ENCODE measurements at places on chromosomes 13 and 19.

- DNase-seq: no peak
Observed at GRCh38 chr13:107295416-107296140, 727.6 kb upstream of the ARGLU1 start.

DNA sequence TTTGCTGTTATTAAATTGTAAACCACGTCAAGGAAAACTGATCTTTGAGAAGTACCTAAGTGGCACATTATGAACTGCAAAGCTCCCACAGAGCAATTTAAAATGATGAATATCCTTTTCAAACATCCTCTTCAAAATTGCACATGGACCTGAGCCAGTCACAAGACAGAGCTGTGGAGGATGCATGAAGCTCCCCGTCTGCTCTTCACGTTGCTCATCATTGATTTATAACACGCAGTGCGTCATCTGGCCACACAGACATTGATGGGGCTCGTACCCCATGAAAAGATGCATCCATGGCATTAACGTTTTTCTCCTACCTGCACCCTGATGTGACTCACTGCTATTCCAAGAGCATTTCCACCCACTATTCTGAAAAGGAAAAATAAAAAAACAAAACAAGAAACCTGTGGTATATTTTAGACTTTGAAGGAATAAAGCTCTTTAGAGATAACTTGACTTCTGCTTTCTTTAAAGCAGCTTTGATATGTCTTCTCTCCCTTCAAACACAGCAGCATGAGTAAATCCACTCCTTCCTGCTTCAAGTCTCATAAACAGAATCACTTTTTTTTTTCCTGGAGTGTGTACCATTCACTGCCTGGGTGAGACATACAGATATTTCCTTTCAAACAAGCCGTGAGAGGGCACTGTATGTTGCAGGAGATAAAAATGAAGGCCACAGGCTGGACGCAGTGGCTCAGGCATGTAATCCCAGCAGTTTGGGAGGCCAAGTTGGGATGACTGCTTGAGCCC lies 7.2 kb upstream of the SERTM1 start:
- DNase-seq: no peak

GRCh38 chr13:76600081-76600480 lies 286.1 kb downstream of the KCTD12 start:
- DNase-seq: no peak

DNA sequence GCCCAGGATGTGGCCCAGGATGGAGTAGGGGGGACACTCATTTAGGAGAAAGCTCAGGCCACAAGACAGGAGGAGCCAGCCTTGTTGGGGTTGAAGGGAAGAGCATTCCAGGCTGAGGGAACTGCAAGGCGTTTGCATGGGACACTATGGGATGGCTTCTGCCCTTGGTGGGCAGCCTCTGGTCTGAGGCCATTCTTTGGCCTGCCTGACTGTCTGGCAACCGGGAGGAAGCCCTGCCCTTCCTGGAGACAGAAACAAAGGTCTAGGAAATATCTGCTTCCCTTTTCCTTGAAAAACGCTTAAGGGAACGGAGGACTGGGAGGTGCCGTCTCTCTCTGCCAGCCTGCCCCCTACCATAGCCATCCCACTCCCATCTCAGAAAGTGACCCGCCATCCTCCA lies 2.8 kb upstream of the ICAM1 start:
- DNase-seq: no peak

GRCh38 chr19:13212759-13213330 lies 62.6 kb downstream of the IER2 start:
- DNase-seq: peak; percentile 37

DNA sequence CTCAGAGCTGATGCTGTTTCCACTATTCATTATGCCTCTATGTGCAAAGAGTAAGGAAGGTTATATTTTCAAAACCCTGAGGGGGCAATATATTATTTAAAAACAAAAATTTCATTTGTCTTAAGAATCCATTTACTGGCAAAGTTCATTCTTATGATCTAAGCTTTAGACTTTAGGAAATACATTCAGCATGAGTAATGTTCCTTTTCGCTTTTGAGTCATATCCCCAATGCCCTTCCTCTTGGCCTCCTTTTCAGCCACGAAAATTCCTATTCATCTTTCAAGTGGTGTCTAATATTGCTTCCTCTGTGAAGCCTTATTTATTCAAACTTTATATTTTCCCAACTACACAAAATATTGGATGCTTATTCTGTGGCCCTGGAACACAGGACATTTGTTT lies 1317.0 kb downstream of the PCDH9 start:
- no peak for DNase-seq

DNA sequence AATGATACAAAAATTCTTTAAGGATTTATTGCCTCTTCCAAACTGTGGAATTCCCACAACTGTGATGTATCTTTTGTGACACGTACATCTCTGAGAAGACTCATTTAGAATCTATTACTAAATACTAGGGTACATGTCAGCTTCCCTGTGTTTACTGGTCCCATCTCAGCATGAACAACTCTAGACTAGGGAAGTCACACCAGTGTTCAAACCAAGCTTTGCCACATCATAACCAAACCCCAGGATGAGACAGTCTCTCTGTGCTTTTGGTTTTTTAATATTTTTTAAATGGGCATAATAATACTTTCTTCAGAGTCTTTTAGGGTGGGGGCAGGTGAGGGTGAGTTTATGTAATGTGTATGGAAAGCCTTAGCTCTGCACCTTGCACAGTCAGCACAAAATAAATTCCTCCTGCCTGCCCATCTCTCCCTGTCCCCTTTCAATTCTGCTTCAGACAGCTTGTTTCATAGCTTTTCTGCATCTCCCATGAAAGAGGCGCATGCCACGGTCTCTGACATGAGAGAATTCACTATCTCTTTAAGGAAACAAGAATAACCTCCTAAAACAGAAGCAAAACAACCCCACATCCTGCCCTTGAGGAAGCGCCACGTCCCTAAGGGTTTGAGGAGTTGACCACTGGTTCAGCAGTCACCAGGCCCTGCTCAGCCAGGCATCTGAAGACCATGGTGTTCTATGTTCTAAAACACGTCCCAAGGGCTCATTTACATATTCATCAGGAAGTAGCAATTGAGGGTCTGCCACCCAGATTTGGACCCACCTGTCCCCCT lies 174.5 kb downstream of the USP12 start:
- DNase-seq: no peak

DNA sequence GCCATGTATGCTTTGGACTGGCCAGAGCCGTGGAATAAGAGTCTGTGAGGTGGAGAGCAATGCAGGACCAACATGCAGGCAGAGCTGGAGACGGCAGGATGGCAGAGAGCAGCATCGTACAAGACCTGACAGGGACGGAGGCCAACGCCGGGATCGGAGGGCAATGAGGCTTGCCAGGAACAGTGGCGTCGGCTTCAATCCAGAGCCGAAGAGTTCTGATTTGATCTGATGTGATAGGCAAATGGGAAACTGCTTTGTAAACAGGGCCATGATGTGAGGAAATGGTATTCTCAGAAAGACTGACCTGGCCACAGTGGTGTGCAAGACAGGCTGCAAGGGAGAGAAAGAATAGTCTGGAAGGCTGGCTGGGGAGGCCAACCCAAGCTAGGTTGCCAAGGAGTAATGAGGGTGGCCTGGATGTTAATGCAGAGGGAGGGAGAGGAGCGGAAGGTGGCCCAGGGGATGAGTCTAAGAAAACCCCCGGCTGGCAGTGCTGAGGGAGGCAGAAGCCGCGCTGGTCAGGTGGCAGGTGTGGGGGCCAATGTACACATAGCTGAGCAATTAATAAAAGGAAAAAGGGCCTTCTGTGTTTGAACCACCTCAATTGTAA lies 26.7 kb downstream of the RCBTB2 start:
- DNase-seq: no peak

GRCh38 chr13:105446197-105446596 lies 1089.3 kb downstream of the EFNB2 start:
- no peak for DNase-seq

GRCh38 chr19:46182476-46182875 lies 34.4 kb downstream of the IGFL2 start:
- DNase-seq: no peak

DNA sequence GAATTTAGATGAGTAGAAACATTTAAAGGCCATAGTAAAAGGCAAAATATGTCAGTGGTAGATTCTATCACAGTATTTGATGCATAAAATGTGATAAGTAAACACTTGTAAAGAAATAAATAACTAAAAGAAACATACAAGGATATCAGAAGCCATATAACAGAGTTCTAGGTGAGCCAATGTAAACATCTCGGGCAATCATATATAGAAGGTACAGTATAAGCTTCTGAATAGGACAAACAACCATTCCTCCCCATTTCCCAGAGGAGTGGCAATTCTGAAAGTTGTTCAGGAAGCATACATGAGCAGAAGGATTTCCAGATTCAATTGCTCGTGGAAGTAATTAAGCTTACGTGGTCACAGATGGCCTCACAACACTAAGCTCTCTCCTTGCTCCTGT lies 267.3 kb downstream of the LHFPL6 start:
- DNase-seq: no peak

DNA sequence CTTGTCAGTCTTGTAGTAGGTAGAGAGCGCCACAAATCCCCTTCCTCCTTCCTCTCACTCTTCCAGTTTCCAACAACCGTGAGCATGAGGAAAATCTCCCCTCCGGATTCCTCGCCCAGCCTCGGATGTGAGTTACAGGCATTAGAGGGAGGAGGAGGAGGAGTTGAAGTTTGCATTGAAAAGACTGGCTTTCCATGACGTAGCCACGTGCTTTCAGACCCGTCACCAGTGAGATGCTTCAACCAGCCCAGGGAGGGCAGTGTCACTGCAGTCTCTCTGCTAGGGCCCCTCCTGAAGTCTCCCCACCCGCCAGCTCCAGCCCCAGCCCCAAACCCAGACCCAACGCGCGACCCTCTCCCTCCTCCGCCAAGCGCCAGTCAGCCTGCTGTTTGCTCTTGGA lies 442 bp upstream of the FGF14 start:
- DNase-seq: no peak

GRCh38 chr19:27964185-27964584 lies 1248.8 kb downstream of the UQCRFS1 start:
- DNase-seq: no peak

DNA sequence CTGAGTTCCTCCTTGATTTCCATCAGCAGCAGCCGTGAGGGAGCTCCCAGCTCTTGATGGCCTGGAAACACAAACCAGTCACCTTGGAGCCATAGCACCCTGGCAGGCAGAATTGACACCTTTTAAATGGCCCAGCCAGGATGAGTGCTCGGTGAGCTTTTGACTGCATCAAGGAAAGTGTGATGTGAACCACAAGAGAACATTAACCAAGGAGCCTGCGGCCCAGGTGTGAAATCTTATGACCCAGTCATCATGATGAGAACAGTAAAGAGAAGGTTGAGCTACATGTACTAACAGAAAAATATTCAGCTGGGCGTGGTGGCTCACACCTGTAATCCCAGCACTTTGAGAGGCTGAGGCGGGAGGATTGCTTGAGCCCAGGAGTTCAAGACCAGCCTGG lies 22.8 kb downstream of the SUGP2 start:
- no peak for DNase-seq

DNA sequence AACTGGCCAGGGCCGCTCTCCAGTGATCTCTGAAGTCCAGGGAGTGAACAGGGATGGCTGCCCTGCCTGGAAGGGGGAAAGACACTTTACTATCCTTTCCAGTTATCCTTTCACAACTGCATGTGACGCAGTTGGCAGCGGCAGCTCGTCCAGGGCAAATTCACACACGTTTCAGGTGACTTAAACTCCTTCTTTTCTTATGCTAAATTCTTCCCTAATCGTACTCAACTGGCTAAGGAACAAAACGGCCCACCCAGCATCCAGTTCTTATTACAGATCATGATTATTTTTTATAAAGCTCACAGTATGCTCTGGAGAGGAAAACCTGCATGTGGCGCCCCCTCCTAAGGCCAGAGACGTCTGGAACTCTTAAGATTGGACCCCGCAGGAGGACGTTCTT lies 767.1 kb downstream of the UQCRFS1 start:
- no peak for DNase-seq

Data from stimulated activated CD8-positive, alpha-beta memory T cell treated with anti-CD3 and anti-CD28 coated beads, Interleukin-2, amount 100 ng/mL, for 1 hour (primary cell).